Osteocyte (in vitro differentiated cells): ENCODE measurements at places on chromosomes 4 and X.

DNA sequence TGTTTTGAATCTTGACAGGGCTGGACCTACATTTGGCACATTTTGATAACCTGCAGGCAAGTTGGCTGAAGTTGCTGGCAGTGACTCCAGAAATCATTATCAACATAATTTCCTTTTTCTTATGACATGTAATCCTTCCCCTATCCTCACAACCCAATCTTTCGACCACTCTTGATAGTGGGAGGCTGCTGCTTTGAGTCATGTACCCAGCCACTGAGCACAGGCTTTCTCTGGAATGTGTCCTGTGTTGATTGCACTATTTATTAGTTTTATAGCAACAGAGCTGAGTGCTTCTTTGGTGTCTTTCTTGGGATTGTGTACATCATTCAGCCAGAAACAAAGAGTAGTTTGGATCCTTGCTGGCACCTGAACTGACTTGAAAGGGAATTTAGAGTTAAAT lies 183.1 kb upstream of the LEF1 start:
- no peak for DNase-seq

DNA sequence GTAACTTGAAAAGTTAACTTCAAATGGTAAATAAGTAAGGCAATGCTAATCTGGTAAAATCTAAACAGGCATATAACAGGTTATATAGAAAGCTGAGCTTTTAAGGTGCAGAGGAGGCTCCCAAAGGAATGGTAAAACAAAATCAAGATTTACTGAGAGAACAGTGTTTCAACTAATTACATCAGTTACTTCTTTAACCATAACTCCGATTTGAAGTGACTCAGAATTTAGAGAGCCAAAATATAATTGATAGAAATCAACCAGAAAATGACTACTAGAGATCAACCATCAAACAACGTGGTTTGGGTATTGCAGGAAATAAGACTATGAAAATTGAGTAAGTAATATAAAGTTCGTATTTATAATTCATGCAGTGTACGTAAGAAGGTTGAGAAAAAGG lies 6.9 kb downstream of the G3BP2 start:
- no peak for DNase-seq

- no peak for DNase-seq
Measured at GRCh38 chr4:16764622-16765021, 133.8 kb downstream of the LDB2 start.

DNA sequence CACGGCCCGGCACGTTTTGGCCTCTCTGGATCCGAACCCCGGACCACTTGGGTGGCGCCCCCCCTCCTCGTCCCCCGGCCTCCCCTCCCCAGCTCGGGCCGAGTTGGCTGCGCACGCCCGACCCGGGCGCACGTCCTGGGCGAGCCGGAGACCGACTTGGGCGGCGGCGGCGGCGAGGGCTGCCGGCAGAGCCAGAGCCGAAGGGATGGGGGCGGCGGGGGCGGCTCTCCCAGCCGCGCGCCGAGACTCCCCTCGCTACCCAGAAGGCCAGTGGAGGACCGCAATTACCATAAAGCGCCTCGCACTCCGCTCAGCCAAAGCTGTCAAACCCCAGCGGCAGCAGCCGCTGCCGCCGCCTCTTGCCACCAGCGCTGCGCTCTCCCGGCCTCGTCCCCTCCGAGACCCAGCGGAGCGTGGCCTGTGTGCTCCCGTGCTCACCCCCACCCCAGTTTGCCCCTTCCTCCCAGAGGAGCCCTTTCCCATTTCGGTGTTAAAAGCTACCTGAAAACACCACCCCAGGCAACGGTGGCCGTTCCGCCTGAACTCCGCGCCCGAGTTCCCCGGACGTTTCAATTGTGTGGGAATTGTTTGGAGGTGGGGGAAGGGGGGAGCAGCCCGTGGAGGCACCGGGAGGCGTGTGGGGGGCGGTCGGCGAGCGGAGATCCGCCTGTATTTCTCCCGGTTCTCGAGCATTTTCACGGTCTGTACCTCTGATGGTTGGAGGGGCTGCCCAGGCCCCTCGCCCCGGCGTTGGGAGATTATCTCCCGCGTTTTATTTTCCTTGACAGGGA lies 701 bp upstream of the BCOR start:
- DNase-seq = no peak

DNA sequence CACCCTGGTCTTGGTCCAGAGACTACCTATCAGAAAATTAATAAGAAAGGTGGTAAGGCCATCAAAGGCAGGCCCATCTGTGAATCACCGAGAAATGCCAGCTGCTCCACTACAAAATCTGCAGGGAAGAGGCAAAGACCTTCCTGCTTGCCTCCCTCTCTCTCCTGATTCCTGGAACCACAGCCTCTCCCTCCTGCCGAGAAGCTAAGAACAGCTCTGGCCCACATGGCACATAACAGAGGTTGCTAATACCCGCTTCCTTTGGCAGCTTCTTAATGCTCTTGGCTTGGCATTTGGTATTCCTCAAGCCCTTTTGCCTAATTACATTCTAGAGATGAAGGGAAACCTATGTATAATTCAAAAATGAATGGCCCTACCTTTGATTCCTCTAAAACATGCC lies 32.9 kb downstream of the RAI2 start:
- no peak for DNase-seq

DNA sequence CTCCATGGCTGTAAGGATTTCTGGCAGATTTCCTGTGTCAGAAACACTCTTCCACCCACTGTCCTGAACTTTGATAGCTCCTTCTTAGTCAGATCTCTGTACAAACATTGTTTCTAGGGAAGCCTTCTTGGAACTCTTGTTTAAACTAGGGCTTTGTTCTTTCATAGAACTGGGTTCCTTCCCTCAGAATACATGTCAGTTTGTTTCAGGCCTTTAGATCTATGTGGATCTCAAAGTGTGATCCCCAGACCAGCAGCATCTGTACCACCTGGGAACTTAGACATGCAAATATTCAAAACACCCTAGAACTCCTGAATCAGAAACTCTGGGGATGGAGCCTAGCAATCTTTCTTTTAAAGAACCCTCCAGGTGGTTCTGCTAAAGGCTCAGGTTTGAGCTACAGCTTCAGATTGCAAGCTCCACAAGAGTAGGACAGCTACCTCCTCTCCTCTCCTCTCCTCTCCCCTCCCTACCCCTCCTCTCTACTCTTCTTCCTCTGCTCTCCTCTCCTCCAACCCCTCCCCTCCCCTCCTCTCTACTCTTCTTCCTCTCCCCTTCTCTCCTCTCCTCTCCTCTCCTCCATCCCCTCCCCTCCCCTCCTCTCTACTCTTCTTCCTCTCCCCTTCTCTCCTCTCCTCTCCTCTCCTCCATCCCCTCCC lies 12.7 kb downstream of the RASSF6 start:
- DNase-seq = no peak

DNA sequence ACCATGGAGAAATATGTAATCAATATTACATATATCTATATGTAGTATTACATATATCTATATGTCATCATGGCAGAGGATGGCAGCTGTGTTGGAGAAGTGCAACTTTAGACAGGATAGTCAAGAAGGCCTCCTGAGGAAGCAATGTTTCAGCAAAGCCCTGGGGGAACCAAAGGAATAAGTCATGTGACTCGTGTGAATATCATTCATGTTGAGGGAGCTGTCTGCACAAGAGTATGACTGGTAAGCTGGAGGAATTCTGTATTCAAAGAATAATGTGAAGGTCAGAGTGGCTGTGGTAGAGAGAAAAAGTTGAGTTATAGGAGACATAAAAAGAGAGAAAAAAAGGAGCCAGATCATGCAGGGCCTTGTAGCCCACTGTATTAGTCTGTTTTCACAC lies 92.9 kb upstream of the EDNRA start:
- no peak for DNase-seq

DNA sequence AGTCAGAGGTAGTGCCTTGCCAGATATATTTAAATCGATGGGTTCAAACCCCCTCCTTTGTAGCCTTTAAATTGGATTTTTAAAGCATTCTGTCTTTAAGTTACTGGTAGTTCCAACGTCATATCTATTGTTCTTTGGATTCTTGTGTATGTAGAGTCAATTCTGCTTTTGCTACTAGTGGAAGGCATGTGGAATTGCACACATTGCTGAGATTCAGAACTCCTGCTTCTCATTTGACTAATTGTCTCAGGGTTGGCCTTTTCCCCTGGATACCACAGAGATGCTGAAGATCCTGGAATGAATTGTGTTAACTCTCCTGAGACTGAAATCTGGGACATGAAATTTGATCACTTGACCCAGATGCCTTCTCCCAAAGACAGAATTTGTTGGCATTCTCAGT lies 328.3 kb upstream of the RPS6KA3 start:
- no peak for DNase-seq

- DNase-seq = no peak
Measured at GRCh38 chr4:145822181-145822580, 116.4 kb downstream of the ZNF827 start.

GRCh38 chr4:185755451-185755850 lies 56.5 kb downstream of the SORBS2 start:
- DNase-seq = no peak

GRCh38 chrX:101219864-101220346 lies 319 bp downstream of the DRP2 start:
- no peak for DNase-seq

DNA sequence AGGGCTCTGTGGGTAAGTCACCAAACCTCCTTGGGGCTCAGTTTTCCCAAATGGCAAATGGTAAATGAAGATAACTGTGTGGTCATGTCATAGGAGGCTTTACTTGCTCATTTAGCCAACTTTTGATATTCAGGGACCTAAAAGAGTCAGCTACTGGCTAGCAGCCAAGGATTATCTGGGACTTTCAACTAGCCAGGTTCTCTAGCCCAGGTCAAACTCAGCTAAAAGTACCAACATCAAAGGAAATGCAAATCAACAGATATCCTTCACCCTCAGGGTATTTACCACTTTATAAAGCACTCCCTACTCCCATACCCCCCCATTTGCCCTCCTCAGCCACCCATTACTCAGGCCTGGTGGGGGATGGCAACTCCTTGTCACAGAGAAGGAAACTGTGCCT lies 7.5 kb downstream of the AMER1 start:
- DNase-seq = no peak

DNA sequence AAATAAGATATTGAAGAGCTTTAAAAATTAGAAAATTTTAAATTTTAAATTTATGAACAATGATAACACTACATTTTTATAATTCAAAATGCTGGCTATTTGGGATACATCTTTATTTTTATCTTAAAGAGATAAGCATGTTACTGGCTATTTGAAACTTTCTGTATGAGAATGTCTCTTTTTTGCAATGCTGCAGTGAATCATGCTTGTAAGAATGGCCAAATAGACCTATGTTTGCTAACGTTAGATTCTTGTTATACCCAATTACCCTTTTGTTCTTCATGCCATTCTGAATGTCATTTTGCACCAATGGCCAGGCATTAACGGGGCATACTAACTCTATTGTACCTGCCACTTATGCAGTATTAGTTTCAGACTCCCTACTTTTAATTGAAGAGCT lies 49.5 kb downstream of the SLIT2 start:
- DNase-seq = no peak

GRCh38 chr4:45580334-45580733 lies 543.5 kb downstream of the GABRG1 start:
- no peak for DNase-seq
